ENCODE measurements at places on chromosomes 5 and 9.
A peak's percentile ranks its signal among the peaks of the same experiment; 100 is the strongest.

DNA sequence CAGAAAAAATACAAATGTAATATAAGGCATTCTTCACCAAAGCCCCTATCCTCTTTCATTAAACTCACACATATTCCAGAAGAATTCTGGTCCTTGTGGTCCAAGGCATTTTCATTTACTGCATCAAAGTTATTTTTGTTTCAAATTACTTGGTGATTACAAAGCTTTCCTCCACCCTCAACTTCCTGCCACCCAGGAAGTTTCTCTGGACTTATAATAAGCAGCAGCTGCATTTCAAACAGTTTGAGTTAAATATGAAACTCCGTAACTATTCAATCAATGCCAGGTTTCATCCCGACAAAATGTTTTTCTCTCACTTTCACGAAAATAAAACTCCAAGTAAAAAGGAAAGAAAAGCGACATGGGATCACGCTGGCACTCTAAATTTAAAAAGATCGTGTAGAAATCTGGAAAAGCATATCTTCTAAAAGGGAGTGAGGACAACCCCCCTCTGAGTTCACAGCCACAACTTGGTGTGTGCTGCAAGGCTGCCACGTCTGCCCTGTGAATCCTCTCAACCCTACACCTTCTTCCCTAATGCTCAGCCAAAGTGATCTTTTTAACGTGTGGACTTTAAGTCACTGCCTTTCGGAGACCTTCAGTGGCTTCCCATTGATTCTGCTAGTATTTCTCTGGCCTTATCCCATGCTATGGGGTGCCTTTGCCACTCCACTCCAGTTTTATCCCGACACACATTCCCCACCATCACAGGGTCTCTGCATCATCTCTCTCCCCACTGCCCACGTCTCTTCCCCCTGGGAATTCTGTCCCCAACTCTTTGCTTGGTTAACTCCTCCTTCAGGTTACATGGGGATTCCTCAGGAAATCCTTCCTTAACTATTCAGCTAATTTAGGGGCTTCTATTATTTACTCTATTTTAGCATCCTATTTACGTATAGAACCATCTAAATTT lies 91.1 kb upstream of the CER1 start:
- H3K36me3 ChIP-seq = no peaks in the 10 kb centered on the region
- no peaks in the 10 kb centered on the region for H3K27me3 ChIP-seq
- H3K27ac ChIP-seq = no peak overlapping the region

DNA sequence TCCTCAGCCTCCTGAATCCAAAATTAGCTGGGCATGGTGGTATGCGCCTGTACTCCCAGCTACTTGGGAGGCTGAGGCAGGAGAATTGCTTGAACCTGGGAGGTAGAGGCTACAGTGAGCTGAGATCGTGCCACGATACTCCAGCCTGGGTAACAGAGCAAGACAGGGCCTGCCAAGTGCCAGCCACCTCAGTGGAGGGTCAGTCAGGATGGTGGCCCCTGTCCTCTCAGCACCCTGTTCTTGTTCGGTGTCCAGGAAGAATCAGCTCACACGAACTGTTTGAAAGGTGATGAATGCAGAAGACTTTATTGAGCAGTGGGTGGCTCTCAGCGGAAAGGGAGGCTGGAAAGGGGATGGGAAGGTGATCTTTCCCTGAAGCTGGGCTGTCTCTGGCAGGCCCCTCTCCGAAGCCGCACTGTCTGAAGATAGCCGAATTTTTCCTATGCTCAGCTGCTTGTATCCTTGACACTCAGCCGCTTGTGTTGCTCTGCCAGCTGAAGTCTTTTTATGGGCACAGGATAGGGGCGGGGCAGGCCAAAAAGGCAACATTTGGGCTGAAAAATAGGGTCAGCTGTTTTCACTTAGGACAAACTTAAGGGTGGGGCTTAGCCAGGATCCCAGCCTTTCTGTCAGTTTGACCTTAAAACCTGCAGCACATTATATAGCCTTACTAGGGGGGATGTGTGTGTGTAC lies 50.9 kb downstream of the UBE2R2 start:
- H3K4me3 ChIP-seq = no peak overlapping the region
- peaks cover 50% of the 10 kb centered on the region for H3K4me1 ChIP-seq
- H3K27me3 ChIP-seq = no peaks in the 10 kb centered on the region
- H3K27ac ChIP-seq = peak overlapping the region; percentile 57
- no peaks in the 10 kb centered on the region for H3K36me3 ChIP-seq

- DNase-seq = no peak
- peaks cover 16% of the 10 kb centered on the region for H3K4me1 ChIP-seq
- peak overlapping the region; percentile 55 for H3K4me3 ChIP-seq
- no peaks in the 10 kb centered on the region for H3K27me3 ChIP-seq
- peak overlapping the region; percentile 83 for H3K27ac ChIP-seq
Observed at GRCh38 chr9:88076286-88077070, 61.8 kb downstream of the SPATA31C2 start.

DNA sequence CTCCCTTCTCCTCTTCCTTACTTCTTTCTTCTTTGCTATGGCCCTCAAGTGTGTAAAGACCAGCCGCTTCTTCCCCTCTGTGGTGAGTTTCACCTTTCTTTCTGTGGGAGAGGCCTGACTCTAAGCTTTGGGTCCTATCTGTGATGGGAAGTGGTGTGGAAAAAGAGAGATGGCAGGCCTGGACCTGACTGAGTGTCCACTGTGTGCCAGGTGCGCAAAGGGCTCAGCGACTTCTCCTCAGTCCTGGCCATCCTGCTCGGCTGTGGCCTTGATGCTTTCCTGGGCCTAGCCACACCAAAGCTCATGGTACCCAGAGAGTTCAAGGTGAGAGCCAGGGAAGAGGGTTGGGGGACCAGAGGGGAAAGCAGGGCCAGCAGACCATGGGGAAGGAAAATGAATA lies 5.9 kb downstream of the SLC4A9 start:
- H3K27ac ChIP-seq = no peak overlapping the region
- no peaks in the 10 kb centered on the region for H3K36me3 ChIP-seq
- H3K4me3 ChIP-seq = no peak overlapping the region
- H3K27me3 ChIP-seq = no peaks in the 10 kb centered on the region
- DNase-seq = no peak

DNA sequence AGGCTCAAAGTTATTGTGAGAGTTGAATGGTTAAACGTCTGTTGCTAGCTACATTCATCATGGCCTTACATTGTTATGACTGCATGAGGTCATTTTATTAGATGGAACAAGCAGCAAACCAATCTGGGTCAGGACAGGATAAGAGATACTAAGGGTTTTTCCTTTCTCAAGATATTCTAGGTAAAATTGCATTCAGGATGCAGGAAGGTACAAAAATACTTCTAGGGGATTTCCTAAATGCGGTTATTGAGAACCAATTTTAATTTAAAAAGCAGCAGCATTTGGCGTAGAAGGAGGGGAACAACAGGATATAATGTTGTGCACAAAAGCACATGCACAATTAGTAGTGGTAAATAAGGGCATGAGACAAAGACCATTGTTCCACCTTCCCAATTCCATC lies 39.2 kb upstream of the LURAP1L start:
- no peak for DNase-seq
- H3K27ac ChIP-seq = no peak overlapping the region
- no peaks in the 10 kb centered on the region for H3K4me1 ChIP-seq
- H3K27me3 ChIP-seq = no peaks in the 10 kb centered on the region
- H3K4me3 ChIP-seq = no peak overlapping the region

DNA sequence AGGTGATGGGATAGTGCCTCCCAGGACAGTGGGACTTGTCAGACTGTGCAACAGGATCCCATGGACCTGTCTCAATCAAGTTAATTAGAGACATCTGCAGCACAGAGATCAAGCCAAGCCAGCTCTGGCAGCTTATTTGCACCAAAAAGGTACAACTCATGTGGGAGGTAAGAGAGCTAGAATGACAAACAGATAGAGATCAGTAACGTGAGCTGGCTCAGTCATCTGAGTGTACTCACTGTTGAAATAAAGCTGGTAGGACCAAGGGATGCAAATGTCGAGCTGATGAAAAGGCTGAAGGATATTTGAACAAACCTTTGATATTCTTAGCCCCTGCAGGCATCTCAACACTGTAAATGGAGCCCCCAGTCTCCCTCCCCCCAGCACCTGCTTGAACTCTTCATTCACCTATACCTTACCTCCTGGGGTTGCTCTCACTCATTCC lies 198.1 kb downstream of the EFNA5 start:
- no peak for DNase-seq
- H3K4me3 ChIP-seq = no peak overlapping the region
- no peak overlapping the region for H3K27ac ChIP-seq
- H3K4me1 ChIP-seq = peaks cover 50% of the 10 kb centered on the region
- H3K27me3 ChIP-seq = no peaks in the 10 kb centered on the region

DNA sequence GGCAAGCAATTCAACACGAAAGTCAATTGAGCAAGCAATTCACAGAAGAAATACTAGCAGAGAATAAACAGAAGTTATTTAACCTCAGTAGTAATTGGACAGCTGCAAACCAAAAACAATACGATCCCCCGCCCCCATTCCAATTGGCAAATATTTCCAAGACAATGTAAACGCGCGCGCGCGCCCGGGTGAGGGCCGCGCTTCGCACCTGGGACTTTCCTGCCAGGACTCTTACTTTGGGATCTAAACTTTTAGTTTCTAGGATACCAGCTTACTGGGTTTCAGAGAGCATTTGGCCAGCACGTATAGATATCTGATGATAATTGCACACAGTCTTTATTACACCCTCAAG lies 8.6 kb downstream of the RUFY1 start:
- peak overlapping the region; percentile 71 for H3K4me3 ChIP-seq
- no peak for DNase-seq
- no peaks in the 10 kb centered on the region for H3K27me3 ChIP-seq

DNA sequence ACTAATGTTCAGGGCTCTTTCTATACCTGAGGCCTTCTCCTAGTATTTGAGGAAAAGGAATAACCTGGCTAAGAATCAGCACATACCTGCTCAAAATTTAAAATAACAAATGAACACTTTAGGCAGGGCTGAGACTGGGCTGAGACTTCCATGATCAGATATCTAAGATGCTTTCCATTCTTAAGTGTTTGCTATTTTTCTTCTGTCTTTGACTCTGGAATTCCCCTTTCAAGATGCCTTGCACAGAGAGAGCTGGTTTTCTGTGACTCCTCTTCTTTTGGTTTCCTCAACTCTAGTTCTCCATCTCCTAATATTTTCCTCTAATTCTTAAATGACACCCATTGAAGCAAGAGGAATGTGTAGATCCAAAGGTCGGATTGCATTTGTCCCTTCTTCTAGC lies 61.1 kb downstream of the DPYSL3 start:
- no peaks in the 10 kb centered on the region for H3K36me3 ChIP-seq
- H3K4me1 ChIP-seq = peaks cover 32% of the 10 kb centered on the region
- H3K27me3 ChIP-seq = no peaks in the 10 kb centered on the region
- peak overlapping the region; percentile 91 for H3K27ac ChIP-seq
- no peak overlapping the region for H3K4me3 ChIP-seq

- H3K27me3 ChIP-seq = no peaks in the 10 kb centered on the region
- no peak for DNase-seq
- peaks cover 12% of the 10 kb centered on the region for H3K36me3 ChIP-seq
- no peak overlapping the region for H3K27ac ChIP-seq
- peaks cover 64% of the 10 kb centered on the region for H3K4me1 ChIP-seq
Observed at GRCh38 chr5:178234121-178234749, 1.6 kb upstream of the PHYKPL start.

- no peaks in the 10 kb centered on the region for H3K36me3 ChIP-seq
- H3K4me1 ChIP-seq = peaks cover 31% of the 10 kb centered on the region
- H3K27me3 ChIP-seq = no peaks in the 10 kb centered on the region
- no peak overlapping the region for H3K27ac ChIP-seq
- no peak for DNase-seq
Observed at GRCh38 chr5:111095982-111096381, 3.8 kb downstream of the WDR36 start.
